ENCODE measurements at places on chromosomes 4 and X. TPM values are rescaled to one million over a fixed set of nuclear protein-coding genes. Genes with fewer than 3 reads are reported as not detected.

GRCh38 chrX:134236626-134237614 is at the start of gene CCDC160:
Gene CCDC160 (plus strand): TSS chrX:134237182. CDS start chrX:134244801, 7,619 bp downstream.
- DNase-seq, result no peak

- no peak for DNase-seq
Observed at GRCh38 chr4:78671903-78672815, 104.0 kb upstream of the BMP2K start.

- no peak for DNase-seq
Observed at GRCh38 chr4:59945277-59945676, 1254.8 kb upstream of the ADGRL3 start.

DNA sequence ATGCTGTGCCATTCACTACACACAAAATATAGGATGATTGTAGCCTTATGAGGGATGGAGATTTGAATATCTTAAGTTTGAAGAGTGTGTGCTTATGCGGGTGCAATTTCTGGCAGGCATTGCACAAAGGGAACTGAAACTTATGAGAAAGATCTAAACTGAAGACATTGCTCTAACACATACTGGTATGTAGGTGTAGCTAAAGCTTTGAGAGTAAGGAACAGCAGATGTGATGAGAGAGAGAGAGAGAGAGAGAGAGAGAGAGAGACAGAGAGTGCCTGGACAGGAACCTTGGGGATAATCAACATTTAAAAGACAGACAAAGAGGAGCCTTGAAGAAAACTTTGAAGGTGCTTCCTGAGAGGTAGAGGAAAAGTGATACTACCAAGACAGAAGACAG is 379.7 kb downstream of the SPRY1 start:
- no peak for DNase-seq

GRCh38 chr4:119139822-119140252 is 4.2 kb downstream of the MYOZ2 start:
- no peak for DNase-seq

DNA sequence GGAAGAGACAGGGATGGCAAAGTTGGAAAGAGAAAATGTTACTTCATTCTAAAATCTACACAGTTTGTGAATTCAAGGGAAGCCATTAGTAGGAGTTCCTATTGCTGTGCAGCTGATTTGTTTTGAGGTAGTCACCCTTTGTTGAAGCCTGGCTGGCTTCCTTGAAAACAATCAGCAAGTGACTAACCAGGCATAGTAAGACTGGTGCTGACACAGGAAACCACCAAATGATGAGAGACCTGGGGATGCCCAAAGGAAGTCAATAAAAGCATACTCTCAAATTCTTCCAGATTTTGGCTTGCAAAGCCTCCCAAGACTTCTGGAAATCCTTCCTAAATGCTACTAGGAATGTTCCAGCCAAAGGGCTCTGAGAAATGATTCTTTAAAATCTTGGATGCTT is 23.9 kb upstream of the PRDM8 start:
- DNase-seq, result peak; percentile 56

- DNase-seq, result no peak
Observed at GRCh38 chrX:153953342-153953830, 8.9 kb upstream of the RENBP start.

DNA sequence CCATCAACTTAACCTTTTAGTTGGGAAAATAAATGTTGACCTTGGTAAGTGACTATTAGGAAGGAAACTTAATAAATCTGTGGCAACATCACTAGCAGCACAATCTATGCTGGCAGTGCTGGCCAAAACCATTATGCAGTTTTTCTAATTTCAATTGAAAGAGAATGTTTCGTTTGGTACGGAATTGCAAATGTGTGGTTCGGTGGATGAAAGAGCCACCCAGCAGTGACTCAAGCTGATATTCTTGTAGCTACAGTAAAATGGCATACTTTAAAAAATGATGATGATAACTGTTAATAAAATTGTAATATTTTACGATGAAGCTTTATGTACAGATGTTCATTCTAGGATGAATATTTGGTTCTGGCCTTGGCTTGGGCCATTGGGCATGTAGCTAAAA is 40.7 kb upstream of the AP1S2 start:
- DNase-seq, result no peak

- no peak for DNase-seq
Observed at GRCh38 chr4:160795216-160795615, 1368.6 kb downstream of the FSTL5 start.

DNA sequence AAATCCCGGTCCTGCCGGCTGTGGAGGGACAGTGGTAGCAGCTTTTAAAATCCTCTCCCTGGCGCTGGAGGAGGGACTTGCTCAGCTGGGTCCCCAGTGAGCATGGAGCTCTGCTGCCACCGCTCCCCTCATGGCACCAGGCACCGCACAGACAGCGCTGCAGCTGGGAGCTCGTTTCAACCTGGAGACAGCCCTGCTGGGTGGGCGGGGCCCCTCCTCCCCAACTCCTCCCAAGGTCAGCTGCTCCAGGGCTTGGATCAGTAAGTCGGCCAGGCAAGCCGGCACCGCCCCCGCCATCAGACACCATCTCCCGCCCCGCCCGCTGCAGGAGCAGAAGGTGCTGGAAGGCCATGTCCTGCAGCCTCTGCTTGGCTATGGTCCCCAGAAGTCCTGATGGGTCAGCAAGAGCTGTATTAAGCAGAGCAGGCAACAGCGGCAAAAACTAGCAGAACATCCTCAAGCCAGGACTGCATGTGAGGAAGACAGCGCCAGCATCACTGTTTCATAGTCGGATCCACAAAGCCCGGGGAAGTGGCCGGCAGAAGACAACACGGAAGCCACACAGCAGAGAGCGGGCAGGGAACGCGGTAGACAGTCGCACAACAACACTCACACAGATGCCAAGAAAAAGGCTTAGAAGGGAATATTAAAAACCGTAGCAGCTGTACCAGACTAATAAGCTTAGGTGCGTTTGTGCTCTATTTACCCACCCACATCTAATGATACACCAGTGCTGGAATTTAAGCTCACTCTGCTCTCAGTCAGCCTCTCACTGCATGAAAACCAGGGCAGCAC is 16.2 kb downstream of the ZFYVE28 start:
- no peak for DNase-seq

GRCh38 chrX:137568741-137569469 is 3.0 kb downstream of the ZIC3 start:
- DNase-seq, result no peak

DNA sequence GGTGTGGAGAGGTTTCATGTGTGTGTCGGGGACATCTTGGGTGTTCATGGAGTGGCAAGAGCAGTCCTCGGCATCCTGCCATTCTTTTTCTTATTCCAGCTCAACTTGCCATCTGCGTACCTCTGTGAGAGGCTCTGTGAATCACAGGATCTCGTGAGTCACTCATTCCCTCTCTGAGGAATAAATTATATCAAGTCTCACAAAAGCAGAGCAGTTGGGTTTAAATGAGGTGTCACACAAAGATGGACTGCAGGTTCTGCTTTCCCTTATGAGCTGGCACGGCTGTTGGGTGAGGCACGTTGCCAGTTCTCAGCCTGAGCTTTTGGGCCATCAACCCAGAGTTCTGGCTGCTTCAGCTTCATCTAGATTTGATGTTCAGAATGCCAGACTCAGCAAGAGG is 6.8 kb upstream of the OCIAD2 start:
- DNase-seq, result peak; percentile 82

DNA sequence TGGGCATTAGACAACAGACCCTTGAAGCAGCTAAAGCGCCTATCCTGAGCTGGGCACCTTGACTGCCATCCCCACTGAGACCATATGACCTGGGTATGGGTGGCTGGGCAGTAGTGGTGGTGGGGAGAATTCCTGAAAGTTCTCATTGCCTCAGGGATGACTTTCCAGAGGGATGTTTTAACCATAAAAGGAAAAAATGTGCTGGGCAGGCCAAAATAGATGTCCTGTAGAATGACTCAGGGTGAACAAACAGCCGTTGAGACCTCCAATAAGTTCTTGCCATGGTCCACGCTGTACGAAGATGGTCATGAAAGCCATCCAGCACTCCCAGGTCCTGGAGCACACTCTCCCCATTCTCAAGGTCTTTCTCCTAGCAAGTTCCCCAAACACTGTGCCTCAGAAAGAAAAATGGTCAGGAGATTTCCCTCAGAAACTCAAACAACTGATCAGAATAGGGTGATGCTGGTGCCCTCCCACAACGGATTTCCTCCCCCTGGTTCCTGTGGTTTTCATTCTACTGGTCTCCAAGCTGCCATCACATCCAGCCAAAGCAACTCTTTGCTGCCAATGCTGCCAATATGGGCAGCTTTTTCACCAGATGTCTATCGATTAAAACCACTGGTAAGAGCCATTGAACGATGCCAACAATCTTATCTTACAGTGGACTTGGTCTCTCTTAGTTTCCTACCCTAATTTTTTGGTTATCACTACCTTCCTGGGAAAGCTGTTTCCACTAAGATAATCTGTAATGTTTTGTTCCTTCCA is 11.2 kb downstream of the CDKN2AIP start:
- no peak for DNase-seq

DNA sequence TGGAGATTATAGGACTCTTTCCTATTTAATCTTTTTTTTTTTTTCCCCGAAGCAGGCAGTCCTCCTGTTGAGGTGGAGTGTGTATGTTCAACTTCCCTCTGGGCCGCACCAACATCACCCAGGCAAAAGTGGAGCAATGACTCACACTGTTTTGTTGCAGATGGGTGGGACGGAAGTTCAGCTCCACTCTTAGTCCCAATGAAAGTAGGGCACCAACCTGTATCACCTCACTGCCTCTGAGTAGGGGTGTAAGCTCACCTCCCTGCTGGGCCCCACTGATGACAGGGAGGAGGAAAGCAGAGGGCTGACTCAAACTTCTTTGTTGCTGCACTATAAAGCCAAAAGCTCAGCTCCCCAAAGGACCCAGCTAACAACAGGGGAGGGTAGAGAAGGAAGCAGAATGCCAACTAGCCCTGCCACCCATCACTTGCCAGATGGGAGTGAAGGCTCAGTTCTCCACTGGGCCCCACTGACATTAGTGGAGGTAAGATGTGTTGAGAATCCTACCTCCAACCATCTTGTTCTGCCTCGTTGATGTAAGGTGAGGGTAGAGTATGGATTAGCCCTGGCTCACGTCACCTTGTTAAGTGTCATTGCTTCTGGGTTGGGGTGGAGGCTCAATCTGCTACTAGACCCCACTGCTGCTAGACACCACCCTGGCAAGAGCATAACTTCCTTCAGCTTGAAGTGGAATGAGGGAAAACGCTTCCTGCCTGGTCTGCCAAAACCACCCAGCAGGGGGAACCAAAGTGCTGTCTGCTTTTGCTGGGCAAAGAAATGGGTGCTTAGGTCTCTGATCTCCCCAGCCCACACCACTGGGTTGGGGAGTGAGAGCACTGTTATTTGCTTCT is 14.1 kb downstream of the RPS6KA3 start:
- DNase-seq, result no peak

GRCh38 chr4:176229645-176230044 is 34.3 kb upstream of the SPATA4 start:
- DNase-seq, result no peak

DNA sequence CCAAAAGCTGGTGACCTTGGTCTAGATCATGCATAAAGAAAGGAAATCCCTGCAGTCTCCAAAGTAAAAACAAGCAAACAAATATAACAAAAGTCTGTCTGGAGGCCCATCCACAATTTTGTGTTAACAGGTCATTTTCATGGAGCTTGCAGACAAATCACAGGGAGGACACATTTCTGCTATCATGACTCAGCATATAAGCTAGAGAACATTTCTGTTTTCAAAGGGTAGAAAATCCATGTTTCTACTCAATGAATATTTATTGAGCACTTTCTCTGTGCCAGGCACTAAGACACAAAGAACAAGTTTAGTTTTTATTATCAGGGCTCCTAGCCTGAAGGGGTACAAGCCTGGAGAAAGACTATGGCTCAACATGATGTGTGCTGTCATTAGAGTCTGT is 71.1 kb downstream of the PARM1 start:
- DNase-seq, result no peak

DNA sequence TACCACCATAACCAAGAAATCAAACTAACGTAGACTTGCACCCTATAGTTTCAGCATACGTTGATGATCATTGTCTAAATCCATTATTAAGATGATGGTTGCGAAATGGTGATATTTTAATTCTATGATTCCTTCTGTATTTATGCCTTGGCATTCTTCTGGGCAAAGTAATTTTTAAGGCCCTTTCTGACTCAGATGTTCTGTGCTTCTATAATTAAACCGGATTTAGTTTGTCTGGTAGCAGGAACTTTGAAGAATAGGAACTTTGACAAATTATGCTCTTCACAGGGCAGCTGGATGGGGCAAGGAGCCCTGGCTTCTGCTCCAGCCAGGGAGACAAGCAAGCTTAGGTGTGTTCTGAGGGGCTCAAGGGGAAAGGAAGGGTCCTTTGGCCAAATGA is 23.8 kb upstream of the PLAC1 start:
- DNase-seq, result no peak

- no peak for DNase-seq
Observed at GRCh38 chr4:37603070-37603468, 83.1 kb downstream of the RELL1 start.

DNA sequence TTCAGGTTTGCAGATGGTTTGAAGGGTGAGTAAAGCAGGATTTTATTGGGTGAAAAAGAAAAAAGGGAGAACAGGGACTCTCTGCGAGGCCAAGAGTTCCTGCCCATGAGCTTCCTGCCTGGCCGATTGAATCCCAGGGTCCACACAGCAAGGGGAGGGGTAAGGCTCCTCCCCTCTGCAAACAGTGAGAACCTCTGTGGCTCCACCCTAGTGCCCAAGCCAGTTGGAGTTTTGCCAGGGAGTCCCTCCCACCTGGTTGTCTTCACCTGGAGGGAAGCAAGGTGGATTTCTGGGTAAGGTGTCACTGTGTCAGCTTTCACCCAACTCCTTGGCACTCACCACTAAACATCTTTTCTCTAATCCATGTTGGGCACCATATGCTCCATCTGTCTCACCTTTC is 70.9 kb downstream of the PDHA2 start:
- DNase-seq, result no peak

GRCh38 chr4:113790478-113790877 is 28.9 kb upstream of the CAMK2D start:
- DNase-seq, result no peak

GRCh38 chr4:142282870-142283431 is 563.1 kb downstream of the INPP4B start:
- DNase-seq, result no peak

- no peak for DNase-seq
Observed at GRCh38 chr4:109275066-109275745, 27.3 kb downstream of the COL25A1 start.

- no peak for DNase-seq
Observed at GRCh38 chrX:13515211-13515930, 54.0 kb upstream of the EGFL6 start.

GRCh38 chrX:80138938-80139337 is 124.4 kb downstream of the TBX22 start:
- DNase-seq, result no peak

- DNase-seq, result no peak
Observed at GRCh38 chrX:68061206-68061535, 372.1 kb downstream of the OPHN1 start.

GRCh38 chrX:39642071-39642470 is 455.7 kb downstream of the BCOR start:
- no peak for DNase-seq

The TMPRSS11B gene
- not detected for total RNA-seq

The ZNF732 gene
- 0.79 TPM for total RNA-seq

The SLC4A4 gene
- total RNA-seq, result 2.9 TPM

The YIPF7 gene
- not detected for total RNA-seq

The EFHC2 gene
- not detected for total RNA-seq

The BMX gene
- not detected for total RNA-seq

The EXOC1L gene
- total RNA-seq, result not detected

The CFAP99 gene
- total RNA-seq, result not detected

The MAGEH1 gene
- total RNA-seq, result 22.5 TPM

The NLRP2B gene
- total RNA-seq, result not detected
